Stimulated activated CD8-positive, alpha-beta memory T cell treated with anti-CD3 and anti-CD28 coated beads, Interleukin-4, amount 100 ng/mL, for 4 hours (primary cell): ENCODE measurements at places on chromosomes 1 and 21.
A peak's percentile ranks its signal among the peaks of the same experiment; 100 is the strongest.

GRCh38 chr1:200888349-200888838, 6.3 kb upstream of the INAVA start:
- DNase-seq, result peak; percentile 22

DNA sequence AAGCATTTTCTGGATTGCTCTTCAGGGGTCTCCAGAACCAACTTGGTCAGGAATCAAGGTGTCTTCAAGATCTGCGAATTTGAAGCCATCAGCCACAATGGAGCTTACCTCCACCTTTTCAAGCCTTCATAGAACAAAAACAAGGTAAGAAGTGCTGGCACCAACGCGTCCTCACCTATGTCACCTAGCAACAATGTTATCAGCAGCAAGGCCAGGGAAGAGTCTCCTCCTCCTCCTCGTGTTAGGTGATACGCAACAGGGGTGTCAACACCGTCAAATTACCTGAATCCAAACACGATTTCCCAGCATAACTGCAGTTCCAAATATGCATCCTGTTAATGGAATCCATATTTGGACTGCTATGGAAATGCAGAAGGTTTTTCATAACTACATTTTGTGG, 4.1 kb upstream of the TIAM1 start:
- no peak for DNase-seq

DNA sequence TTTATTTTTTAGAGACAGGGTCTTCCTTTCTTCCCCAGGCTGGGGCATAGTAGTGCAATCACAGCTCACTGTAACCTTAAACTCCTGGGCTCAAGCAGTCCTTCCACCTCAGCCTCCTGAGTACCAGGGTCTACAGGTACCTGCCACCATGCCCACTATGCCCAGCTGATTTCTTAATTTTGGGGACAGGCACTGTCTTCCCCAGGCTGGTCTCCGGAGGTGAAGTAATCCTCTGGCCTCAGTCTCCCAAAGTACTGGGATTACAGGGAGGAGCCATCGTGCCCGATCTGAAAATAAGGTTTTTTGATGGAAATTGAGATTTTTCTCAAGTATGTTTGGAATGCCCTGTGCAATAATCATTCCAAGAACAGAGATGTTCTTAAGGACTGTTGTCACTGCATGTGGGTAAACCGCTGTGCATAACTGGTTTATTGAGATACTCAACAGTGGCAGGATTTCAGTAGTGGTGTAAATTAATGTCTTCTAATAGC, 934 bp upstream of the MSH4 start:
- DNase-seq, result no peak

DNA sequence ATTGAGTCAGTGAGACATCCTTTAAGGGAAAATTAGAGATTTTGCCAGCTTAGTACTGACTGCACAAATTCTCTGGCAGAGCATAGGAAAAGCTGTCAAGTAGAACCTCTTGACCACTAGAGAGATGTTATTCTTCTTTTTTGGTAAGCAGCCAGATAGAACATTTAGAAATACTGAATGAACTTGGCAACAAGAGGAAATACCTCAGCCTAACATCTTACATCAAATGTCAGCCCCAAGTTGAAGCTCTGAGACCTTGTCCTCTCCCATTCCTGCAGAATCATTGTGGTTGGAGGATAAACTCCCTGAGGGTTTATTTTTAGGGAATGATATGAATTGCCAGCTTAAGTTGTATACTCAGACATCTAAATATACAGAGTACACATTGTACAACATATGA, 53.5 kb downstream of the MIGA1 start:
- no peak for DNase-seq

DNA sequence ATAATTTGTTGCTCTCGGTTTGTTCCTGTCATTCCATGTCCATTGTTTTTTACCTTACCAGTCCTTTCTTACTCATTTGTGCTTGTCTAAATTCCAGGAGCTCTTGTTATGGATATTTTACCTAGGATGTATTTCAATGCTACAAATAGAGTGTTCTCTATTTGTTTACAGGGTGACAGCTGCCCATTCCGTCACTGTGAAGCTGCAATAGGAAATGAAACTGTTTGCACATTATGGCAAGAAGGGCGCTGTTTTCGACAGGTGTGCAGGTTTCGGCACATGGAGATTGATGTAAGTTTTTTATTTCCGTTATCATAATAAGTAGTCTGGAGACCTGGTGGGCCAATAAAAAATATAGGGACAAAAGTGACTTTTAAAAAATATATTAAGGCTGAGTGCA, 23.0 kb downstream of the ZBED6 start:
- no peak for DNase-seq

DNA sequence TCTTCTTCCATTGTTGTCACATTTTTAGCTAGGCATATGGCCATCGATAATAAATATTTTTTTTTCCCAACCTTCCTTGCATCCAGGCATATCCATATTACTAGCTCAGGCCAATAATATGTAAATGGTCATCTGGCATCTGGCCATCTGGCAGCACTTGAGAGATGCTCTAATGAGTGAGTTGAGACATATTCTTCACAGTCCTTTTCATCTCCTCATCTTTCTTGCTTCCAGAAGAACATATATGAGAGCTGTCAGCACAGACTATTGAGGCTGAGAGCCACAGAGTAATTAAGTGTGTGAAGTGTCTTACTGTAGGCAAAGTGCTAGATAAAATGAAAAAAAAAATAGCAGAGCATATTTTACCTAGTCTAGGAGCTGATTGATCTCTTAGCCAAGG, 628.4 kb upstream of the TMPRSS15 start:
- no peak for DNase-seq
